Prostate gland (tissue), 2 donors: ENCODE measurements at places on chromosomes 5 and 9.

DNA sequence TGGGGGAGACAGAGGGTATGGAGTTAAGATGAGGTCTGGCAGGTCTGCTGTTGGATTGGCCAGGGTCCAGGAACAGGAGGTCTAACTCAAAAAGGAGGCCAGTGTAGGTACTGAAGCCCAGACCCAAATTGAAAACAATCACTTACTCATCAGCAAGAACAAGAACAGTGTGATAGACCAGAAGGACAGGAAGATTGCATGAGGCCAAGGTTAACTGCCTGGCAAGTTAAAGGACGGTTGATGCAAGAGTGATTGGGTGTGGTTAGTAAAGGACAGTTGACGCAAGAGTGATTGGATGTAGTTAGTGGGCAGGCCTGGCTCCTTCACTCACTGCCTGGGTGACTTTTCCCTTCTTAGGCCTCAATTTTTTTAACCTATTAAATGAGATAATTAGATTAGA lies 132.6 kb downstream of the PDZD2 start:
- DNase-seq: no peak

DNA sequence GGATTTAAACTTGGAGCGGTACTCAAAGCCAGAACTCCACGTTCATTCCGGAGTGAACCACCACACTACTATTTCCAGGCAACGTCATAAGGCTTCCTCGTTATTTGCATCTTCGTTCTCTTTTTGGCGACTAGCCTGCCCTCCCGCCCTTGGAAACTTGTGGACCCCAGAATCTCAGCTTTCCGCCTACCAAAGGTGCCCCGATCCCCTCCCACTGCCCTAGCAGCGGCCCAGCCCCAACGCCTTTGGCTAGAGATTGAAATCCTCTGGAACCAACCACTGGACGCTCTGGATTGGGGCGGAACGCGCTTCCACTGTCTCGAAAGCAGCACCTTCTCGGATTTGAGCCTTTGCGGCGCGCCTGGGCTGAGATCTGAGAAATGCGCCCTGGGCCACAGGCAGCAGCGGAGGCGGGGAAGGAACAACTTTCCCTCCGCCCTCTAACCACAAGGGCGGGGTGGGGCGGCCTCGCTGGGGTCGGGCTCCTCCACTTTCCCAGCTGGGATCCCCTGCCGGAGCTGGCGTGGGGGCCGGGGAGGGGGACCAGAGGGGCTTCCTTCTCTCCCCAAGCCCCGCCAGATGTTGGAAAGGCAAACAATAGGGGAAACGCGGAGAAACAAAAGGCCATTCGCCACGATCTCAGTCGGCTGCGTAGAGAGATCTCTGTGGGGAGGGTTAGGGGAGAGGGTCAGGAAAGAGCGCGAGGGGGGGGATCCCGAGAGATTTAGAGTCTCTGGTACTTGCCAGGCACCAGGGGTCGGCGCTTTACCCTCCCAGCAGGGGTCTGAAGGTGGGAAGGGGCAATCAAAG lies 1.3 kb downstream of the MOB3B start:
- peak; percentile 75 for DNase-seq

DNA sequence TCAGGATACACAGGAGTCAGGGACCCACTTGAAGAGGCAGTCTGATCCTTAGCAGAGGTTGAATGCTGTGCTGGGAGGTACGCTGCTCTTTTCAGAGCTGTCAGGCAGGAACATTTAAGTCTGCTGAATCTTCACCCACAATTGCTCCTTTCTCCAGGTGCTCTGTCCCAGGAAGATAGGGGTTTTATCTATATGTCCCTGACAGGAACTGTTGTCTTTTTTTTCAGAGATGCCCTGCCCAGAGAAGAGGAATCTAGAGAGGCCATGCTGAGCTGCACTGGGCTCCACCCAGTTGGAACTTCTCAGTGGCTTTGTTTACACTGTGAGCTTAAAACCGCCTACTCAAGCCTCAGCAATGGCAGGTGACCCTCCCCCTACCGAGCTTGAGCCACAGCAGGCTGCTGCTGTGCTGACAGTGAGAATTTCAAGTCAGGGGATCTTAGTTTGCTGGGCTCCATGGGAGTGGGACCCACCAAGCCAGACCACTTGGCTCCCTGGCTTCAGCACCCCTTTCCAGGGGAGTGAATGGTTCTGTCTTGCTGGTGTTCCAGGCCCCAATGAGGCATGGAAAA lies 169.0 kb downstream of the FBXL17 start:
- no peak for DNase-seq

- no peak for DNase-seq
Observed at GRCh38 chr9:96651626-96652025, 3.5 kb downstream of the PRXL2C start.

GRCh38 chr5:104189909-104190308 lies 627.3 kb upstream of the NUDT12 start:
- DNase-seq: no peak

DNA sequence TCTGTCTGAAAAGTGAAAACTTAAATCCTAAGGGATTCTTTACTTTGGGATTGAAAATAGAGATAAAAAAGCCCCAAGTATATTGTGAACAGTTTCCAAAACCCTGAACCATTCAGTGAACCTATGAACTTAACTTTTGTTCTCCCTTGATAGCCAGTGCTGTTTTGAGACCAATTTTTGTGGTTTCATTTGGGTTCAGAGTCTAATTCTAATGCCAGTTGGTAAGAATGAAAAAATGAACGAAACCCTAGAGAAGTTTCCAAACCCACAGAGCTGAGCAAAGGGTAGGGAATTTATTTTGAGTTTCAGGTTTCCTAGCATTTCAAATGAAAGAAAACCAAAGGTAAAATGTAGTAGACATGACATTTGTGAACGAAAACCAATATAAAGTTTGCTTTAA lies 1366.8 kb downstream of the EFNA5 start:
- no peak for DNase-seq
